ENCODE measurements at places on chromosomes 1 and 21. TPM values are rescaled to one million over a fixed set of nuclear protein-coding genes. Genes with fewer than 3 reads are reported as not detected.

DNA sequence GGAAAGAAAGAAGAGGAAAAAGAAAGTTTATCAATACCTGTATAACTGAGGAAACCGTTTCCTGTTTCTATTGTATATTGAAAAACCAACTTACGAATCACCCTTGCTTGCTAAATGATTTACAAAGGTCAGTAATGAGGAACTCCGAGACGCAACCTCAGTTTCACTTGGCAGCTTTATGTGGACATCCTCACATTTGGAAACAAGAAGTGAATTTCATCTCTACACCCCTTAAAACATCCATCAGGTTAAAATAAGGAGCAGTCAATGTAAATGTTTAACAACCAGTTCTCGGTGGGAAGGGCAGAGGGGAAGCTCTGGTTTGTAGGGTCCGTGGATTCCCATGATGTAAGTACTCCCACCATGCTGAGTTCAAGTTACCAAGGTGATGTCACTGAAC is 481.7 kb upstream of the RUNX1 start:
- DNase-seq, result no peak

- DNase-seq, result no peak
Measured at GRCh38 chr1:242470774-242471173, 53.7 kb downstream of the PLD5 start.

GRCh38 chr1:108071601-108072000 is 106.6 kb upstream of the VAV3 start:
- DNase-seq, result peak; percentile 60

DNA sequence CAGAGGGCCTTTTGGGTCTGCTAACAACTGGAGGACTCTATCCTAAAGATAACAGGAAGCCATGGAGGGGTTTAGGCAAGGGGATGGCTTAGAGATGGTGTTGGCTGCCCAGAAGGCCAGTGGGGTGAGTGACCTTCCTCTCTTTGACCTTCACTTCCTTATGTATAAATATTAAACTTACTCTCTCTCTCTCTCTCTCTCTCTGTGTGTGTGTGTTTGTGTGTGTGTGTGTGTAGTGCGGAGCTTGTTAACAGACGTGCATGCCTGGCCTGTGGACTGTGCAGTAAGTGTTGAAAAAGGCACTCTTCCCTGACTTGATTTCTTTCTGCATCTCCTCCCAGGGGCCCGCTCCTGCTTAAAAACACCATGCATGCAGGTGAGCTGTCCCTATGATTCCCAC is 10.0 kb downstream of the MROH7 start:
- DNase-seq, result no peak

DNA sequence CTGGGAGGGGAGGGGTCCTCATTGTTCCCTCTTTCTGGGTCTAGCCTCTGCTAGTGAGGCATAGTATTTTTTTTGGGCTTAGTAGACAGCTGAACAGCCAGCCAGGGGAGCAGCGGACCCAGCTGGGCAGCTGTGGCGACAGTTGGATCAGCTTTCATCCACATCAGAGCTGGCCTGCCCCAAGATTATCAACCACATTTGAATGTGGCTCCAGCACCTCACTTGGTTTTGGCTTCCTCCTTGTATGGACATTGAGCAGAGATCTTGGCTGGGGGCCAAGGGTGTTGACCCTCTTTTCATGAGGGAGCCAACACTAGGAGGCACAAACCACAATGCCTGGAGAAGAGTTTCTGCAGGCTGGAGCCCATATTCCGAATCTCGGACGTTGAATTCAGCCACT is 25.0 kb downstream of the WNT4 start:
- DNase-seq, result peak; percentile 46

GRCh38 chr1:161073474-161074121 is 3.9 kb upstream of the ARHGAP30 start:
- no peak for DNase-seq

DNA sequence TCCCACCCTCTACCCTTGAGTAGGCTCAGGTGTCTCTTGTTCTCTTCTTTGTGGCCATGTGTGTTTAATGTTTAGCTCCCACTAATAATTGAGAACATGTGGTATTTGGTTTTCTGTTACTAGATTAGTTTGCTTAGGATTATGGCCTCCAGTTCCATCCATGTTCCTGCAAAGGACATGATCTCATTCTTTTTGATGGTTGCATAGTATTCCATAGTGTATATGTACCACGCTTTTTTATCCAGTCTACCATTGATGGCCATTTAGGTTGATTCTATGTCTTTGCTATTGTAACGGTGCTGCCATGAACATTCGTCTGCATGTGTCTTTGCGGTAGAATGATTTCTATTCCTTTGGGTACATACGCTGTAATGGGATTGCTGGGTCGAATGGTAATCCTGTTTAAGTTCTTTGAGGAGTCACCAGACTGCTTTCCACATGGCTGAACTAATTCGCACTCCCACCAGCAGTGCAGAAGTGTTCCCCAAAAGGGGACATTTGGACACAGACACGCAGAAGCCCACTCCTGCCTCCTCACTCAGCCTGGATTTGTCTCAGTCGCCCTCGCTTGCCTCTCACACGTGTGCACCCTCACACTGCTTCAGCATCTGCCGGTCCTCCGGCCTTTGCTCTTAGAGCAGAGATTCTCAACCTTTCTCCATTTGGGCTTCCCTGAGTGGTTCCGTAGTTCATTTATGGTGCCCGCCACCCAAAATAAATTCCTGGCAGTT is 3.7 kb downstream of the MX2 start:
- DNase-seq, result no peak

SPRR3 gene
- total RNA-seq, result not detected

DNA sequence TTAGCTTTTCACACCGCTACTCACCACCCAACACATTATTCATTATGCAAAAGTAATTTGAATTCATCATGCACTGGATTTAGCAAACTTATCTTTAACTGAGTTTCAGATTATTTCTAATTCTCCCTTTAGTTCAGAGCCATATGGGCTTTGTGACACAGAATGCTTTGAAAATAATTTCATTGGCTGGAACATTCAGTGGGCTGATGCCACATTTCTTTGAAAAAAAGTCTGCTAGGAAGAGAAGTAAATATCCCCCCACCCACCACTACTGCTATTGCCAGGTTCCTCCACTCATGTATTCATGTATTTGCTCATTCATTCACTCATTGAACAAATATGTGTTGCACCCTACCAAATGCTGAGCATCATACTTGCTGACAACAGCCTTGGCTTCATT is 280.5 kb downstream of the DSCAM start:
- DNase-seq, result no peak

GRCh38 chr1:31989964-31990363 is 23.7 kb upstream of the KHDRBS1 start:
- no peak for DNase-seq

DNA sequence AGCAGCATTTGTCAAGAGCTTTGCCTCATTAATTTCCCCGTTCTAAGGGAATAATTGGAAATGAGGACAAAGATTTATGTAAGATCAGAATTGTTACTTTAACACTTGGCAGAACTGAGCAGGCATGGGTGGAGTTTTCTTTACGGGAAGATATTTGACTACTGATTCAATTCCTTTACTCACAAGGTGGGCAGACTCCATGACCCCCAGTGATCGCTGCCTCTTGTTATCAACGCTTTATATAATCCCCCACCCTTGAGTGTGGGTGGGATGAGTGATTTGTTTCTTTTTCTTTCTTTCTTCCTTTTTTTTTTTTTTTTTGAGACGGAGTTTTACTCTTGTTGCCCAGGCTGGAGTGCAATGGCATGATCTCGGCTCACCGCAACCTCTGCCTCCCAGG is 65.3 kb upstream of the TENT5B start:
- no peak for DNase-seq

DNA sequence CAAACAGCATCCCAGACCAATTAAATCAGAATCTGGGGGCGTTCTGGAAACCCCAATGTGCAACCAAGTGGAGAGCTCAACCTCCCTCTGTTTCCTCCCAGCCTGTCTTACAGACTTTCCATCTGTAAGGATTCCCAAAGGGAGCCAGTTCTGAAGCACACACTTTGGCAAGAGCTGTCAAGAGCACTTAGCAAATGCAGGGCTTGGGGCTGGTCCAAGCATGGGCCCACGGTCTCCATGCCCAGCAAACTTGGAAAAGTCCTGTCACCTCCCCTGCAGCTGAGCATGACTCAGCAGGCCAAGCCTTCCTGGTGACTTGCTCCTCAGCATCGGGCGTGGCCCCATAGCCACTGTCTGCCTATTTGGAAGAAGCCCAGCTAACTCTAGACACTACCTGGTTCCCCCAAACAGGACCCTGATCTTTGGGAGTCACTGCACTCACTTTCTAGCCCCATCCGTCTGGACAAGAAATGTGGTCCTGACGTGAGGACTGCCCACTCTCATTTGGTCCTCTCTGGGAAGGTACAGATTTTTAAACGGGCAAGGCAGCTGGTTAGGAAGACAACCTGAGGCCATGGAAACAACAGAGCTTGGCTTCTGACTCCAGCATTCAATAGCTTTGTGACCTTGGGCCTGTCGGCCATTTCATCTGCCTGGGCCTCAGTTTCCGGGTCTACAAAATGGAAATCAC is 16.9 kb downstream of the SLC2A1 start:
- peak; percentile 87 for DNase-seq

GRCh38 chr1:175862408-175862807 is 119.0 kb upstream of the TNR start:
- DNase-seq, result no peak

DHCR24 gene
- 45.1 TPM for total RNA-seq

DNA sequence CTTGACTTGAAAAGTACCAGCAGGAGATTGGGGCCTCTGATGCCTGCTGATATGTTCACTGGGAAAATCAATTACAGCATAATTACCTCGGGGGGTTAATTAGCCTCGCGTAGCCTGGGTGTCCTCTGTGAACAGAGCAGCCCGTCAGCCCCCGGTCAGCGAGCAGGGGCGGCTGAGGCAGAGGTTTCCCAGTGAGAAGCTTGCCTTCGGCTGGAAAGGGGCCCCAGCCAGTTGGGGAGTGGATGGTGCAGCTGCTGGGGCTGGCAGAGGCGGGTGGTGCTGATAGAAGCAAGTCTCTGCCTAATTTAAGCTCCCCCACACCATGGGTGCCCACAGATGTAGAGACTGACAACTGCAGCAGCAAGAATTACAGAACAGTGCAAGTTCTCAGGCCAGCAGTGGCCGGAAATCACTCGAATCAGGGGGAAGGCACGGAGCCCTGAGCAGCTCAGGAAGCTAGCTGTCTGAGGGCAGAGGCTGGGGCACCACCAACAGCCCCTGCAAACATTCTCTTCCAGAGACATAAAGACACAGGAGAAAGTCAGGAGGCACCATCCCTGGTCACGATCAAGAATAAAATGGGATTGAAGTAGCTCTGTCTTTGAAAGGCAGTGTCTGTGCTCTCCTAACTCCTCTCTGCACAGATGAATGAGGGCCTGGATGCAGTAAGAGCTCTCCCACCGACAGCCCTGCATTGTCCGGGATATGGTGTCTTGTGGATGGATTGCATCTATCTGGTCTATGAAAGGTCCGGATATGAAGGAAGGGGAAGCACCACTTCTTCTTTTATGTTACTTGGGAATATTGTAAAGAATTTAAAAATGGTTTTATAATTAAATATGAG is 166.5 kb upstream of the CD34 start:
- DNase-seq, result no peak

KCNK2 gene
- 5.6 TPM for total RNA-seq

- peak; percentile 5 for DNase-seq
Measured at GRCh38 chr1:243882276-243882675, 32.2 kb upstream of the AKT3 start.

OR2T11 gene
- total RNA-seq, result not detected

ZNF436 gene
- 13.4 TPM for total RNA-seq

TRIM58 gene
- not detected for total RNA-seq

RGS7 gene
- 0.19 TPM for total RNA-seq

- DNase-seq, result no peak
Measured at GRCh38 chr1:180981596-180982387, 40.9 kb downstream of the STX6 start.

ANGPTL7 gene
- not detected for total RNA-seq

DNA sequence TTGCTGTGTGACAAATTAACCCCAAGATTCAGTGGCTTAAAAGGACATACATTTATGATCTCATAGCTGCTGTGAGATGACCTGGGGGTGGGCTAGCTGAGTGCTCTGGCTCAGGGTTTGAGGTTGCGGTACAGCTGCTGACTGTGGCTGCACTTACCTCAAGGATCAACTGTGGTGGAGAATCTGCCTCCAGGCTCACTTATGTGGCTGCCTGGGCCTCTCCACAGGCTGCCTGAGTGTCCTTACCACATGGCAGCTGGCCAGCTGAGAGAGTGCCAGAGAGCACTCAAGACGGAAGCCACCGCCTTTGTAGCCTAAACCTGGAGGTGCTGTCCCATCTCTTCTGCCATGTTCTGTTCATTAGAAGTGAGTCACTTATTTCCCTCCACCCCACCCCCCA is 5.7 kb downstream of the LRRC71 start:
- peak; percentile 86 for DNase-seq

DNA sequence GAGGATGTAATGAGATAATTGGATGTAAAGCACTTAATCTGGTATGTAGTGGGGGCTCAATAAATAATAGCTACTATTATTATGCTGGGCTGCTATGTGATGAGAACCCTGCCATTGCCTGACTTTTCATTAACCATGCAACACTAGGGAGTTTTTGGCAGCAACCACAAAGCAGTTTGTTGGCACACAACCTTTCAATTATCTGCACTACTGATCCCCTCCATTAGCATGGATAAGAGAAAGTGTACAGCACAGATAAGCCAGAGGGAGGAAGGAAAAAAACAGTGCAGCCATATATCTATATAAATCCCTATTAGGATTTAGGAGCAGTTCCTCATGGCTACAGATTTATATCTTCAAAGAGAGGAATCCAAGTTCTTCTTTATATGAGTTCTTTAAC is 498.5 kb downstream of the NUF2 start:
- no peak for DNase-seq

TMEM52 gene
- 0.64 TPM for total RNA-seq

GRCh38 chr1:10592373-10592772 is 117.6 kb downstream of the PEX14 start:
- no peak for DNase-seq

SELENBP1 gene
- 17.9 TPM for total RNA-seq

ST3GAL3 gene
- total RNA-seq, result 23.0 TPM

- DNase-seq, result no peak
Measured at GRCh38 chr1:153431427-153431826, 15.1 kb downstream of the S100A7A start.

DNA sequence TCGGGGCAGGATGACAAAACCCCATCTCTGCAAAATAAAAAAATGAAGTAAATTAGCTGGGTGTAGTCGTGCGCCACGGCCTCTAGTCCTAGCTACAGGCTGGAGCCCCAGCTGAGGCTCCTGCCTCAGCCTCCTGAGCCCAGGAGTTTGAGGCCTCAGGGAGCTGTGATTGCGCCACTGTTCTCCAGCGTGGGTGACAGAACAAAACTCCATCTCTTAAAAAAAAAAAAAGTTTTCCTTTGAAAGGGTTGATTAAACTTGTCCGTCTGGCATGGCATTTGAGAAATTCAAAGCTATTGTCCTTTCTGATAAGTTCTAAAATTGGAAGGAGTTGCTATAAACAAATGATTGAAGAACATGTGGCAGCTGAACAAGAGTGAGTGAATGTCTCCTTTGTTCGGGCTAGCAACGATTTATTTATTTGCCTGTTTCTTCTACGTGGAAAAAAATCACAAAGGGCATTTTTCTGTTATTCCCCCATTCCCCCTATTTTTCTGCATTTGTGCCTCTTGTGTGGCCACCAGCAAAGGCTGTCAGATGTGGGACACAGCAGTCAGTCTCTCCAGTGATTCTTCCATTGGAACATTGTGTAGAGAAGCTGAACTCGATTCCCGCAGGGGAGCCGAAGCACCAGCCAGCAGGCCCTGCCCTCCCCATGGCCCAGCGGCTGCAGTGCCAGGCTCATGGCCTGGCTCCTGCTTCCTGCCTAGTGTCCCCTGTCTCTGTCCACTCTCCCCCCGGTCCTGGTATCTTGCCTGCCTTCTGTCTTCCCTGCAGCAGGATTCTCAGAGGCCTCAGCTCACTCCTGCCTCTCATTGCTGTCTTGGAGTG is 21.5 kb upstream of the PWP2 start:
- DNase-seq, result no peak
